ENCODE measurements at places on chromosomes 6 and 20.

DNA sequence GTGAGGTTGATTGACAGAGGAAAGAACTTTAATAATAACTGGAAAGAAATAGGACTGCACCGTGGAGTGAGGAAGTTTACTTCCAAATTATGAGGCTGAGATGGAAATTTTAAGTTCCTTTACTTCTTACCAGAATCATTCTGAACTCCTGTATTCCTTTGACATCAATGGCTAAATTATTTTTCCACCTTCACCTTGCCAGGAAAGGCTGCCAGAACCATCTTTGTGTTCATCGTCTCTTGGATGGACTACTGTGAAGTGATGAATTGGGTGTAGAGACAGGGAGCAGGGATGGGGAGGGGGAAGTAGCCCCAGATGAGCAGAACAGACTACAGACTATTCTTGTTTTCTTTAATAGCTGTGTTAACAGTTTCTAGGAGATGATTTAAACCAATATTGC, 102.1 kb upstream of the CEP162 start:
- DNase-seq = no peak

GRCh38 chr6:74287932-74288331, 591.9 kb downstream of the CD109 start:
- peak; percentile 66 for DNase-seq

DNA sequence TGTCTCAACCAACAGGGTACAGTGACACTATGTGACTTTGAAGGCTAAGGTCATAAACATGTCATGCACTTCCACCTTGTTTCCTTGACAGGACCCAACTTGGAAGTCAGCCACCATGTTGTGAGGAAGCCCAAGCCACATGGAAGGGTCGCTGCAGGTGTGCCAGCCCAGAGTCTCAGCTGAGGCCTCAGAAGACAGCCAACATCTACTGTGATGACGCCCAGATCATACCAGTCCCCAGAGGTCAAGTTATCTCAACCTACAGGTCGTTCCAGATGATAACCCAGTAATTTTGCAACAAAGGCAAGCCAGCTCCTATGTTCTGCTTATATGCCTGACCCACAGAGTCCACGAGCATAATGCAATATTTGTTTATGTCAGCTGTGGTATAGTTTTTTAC, 376.0 kb upstream of the AGPAT4 start:
- no peak for DNase-seq

GRCh38 chr6:164531736-164532135, 777.7 kb downstream of the C6orf118 start:
- DNase-seq = no peak

DNA sequence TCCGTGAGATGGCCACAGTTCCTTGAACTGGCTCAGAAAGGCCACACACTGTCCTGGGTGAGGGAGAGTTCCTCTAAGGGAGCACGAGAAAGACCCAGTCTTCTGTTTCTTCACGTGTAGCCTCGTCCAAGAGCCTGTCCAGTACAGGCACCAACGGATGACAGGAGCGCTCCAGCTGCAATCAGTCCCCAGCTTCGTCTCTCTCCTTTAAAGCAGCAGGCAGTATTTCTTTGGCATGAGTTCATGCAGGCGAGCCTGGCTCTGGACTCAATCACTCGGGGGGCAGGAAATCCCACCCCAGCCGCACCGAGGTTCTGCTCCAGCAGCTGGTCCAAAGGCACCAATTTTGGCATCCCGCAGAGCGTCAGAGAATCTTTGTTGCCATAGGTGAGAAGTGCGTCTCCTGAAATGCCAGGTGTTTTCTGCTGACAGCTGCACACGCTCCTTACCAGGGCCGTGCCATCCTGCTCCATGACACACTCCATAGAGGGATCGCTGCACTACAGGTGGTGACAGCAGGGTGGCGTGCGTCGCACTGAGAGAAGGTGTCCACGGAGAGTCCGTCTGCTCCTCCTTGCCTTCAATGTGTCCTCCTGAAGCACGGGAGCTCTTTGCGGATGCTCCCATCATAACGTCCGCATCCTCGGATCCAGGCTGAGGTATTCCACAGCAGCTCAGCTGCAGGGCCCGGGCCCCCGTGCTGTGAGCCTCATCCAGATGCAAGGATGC, 59.6 kb upstream of the AFDN start:
- DNase-seq = no peak

DNA sequence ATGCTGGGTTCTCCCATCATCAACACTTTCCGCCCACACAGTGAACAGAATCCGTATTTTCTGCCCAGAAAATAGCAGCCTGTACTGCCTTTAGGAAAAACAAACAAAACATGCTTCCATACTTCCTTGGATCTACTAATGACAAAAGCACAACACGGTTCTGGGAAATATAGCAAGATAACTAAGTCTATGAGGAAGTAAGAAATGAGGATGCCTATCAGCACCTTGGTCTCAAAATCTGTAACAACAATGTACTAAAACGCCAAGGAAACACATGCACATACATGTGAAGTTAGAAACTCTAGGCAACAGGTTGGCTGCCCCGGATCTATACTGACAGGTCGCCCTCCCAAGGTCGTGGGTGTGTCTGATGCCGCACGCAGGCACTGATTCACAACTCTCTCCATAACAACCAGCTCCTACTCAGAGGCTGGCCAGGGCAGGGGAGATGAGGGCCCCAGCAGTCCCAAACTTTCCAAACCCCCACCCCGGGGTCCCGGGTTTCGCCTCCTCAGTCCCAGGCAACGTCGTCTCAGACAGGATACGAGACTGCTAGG, 710 bp downstream of the BTBD9 start:
- DNase-seq = peak; percentile 50

DNA sequence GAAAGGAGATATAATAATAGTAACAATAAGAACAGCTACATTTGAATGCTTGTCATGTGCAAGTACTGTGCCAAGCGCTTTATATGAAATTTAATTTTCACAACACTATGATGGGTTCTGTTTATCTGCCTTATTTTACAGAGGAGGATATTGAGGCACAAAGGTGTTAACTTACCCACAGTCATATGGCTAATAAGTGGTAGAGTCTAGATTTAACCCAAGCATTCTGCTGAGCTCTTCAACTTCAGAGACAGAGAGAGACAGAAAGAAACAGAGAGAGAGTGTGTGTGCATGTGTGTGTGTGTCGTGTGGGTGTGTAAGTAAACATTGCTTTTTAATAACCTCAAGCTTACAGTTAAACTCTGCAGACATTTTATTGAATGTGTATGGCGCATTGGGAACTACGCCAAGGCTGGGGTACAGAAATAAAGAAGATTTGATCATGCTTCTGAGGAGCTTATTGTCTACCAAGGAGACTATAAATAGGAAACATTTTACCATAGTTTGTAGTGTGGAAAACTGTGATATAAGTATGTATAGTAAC, 12.9 kb downstream of the TBPL1 start:
- DNase-seq = no peak

DNA sequence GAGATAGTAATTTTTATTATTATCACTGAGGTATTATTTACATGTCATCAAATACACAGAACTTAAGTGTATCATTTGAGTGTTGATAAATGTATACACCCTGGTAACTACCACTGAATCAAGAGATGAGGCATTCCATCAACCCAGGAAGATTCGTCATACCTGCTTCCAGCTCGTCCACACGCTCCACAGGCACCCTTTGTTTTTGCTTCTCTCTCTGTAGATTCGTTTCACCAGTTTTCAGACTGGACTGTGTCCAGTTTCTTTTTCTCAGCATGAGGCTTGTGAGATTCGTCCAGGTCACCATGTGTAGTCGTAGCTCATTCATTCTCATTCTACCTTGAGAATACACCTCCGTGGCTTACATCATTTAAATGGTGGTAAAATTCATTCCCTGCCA, 64.5 kb downstream of the BFSP1 start:
- no peak for DNase-seq

GRCh38 chr6:107676042-107676441, 148.1 kb downstream of the SCML4 start:
- DNase-seq = peak; percentile 56

- no peak for DNase-seq
These were observed 42.0 kb downstream of the SPDEF start for GRCh38 chr6:34514112-34514511.

DNA sequence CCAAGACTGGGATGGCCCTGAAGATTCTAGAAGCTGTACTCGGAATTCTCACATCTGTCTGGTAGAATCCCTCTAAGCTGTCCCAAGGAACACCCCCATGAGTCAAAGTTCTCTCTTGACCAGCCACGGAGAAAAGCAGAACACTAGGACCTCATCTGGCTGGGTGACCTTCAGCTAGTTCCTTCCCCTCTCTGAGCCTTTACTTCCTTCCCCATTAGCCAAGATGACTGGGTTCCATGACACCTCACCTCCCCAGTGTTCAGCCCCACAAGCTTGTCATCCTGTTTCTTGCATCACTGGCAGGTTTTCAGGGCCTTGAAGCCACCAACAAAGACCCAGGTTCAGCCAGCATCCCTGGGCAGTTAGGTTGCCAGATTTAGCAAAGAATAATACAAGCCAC, 47.8 kb downstream of the MAFB start:
- no peak for DNase-seq

DNA sequence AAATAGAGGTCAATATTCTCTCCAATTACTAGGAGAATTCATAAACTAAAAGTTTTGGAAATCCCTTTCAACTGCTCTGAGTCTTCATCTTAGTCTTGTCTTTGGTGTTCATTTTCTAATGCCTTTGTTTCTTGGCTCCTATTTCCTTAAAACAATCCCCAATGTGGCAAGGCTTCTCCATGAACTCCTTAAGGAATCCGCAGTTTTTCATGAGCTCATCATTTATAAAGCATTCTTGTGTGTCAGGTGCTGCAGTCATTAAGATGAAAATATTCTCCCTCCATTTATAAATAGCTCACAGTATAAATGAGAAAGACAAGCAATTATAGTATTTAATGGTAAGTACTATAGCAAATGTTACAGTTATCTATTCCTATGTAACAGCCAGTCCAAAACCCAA, 4.6 kb downstream of the SPTLC3 start:
- no peak for DNase-seq

GRCh38 chr6:121042766-121043165, 291.5 kb downstream of the TBC1D32 start:
- DNase-seq = no peak

GRCh38 chr6:32885698-32886286, 31.8 kb downstream of the PSMB9 start:
- peak; percentile 84 for DNase-seq

DNA sequence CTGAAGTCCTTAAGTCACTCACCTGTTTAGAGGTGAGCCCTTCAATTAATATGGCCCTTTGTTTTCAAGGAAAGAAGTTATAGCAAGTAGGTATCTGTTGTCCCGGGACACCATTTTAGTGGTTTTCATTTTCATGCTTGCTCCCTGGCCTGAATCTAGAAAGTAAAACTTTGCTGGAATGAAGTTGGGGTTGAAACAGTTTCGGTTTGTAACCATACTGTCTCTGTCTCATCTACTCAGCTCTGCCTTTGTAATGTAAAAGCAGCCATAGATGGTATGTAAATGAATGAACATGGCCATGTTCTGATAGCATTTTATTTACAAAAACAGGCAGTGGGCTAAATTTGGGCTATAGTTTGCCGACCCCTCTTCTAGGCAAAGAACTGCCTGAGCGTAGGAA, 64.9 kb upstream of the GNRH2 start:
- DNase-seq = no peak

DNA sequence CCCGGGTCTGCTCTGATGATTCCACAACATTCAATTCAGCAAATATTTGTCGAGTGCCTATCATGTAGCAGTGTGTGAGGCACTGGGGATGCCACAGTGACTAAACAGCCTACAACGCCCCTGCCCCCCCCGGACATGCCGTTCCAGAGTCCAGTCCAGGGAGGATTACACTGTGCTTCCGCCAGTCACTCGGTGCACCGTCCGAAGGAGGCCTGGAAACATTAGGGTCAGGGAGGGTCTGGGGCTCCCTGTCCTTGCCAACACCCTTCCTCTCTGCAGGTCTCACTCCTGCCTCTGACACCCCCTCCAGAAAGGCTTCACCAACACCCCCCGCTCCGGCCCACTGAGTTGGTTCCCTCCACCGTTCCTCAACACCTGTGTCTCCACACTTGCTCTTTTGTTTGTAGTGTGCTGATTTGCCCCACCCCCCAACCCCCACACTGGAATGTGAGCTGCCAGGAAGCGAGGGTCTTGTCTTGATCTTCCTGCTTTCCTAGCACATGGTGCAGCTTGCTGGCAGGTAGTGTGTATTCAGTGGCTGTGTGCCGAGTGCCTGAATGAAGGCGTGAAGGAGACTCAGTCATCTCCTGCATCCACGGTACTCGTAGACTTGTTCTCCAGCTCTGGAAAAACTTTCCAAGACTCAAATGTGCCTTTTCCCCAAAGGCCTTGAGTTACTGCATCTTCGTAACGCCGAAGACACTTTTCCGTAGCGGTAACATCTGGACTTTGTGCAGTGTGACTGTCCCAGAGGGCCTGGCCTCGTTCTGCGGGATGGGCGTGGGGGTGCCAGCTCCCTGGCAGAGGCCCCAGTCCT, 150.4 kb downstream of the ZDHHC14 start:
- DNase-seq = no peak

- DNase-seq = peak; percentile 66
These were observed 27.5 kb downstream of the RSPH3 start for GRCh38 chr6:158972241-158973233.

DNA sequence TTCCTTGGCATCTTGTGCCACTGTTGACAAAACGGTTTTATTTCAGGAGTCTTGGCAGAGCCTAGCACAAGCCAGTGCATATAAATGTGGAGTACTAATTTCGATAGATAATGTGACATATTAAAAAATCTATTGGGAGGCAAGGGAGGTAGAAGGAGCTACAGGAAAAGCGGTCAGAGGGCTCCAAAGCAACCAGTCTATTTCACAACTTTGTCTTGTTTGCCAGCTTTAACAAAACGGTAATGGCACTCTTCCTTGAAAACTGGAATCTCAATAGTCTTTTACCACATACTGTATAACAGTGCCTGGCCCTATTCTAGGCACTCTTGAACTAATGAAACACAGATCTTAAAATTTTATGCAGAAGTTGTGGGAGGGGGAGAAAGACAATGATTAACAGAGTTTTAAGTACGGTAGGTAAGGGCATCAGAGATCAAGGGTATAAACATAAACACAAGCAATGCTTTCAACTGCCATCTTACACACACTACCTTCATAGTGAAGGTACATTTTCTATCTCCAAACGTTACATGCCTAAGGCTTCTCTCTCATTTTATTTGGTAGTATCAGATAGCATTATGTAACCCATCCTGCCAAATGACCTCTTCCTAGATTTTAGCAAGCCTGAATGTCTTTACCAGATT, 33.5 kb upstream of the SYNCRIP start:
- DNase-seq = peak; percentile 49

All from fibroblast of mammary gland (primary cell).